ENCODE measurements at places on chromosomes 4 and X.

GRCh38 chrX:19579485-19579884 lies 64.2 kb upstream of the MAP3K15 start:
- peak; percentile 1 for DNase-seq

DNA sequence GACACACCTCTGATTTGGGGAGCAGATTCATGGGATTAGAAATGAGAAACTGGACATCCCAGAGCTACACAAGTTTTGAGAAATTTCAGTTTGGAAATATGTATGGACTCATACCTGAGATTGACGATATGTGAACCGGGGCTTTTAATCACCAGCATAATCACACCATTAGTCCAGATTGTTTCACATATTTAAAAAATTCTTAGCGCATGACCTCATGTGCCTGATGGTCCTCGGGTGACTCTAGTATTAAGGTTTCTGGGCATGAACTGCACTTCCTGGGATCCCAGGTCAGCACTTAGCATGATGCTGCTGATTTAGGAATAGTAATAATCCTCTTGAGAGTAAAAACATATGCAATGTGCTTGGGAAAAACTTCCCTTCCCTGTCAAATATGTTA lies 91.9 kb upstream of the BCOR start:
- DNase-seq, result no peak

GRCh38 chrX:39017077-39017476 lies 215.8 kb downstream of the MID1IP1 start:
- DNase-seq, result no peak

DNA sequence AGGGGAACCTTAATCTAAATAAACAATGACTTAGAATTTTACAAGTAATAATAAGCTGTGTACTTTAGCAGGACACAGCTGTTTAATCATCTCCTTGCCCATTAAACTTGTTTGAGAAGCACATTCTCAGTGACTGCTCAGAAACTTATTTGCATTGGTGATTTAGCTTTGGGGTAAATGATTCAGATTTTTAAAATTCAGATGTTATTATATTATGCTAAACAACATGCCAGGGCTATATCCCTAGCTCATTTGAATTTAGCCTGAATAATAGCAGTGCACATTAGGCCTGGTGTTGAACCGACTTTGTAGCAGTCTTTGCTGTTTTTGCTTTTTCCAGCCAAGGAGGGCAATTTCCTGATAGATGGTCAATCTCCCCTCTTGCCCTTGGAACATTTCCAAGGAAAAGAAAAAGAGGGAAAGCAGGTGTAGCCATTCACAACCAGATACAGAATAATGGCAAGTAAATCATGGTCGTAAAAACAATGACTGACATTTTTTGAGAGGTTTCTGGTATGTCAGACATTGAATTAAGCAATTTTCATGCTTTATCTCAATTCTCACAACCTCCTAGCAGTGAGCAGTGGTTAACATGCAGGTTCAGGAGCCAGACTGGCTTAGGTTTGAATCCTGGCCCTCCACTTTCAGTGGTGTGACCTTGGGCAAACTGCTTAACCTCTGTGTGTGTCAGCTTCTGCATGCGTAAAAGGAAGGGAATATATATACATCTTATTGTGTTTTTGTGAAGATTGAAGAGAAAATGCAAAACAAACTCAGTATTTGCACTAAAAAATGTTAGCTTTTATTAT lies 16.8 kb downstream of the ARHGEF38 start:
- no peak for DNase-seq

DNA sequence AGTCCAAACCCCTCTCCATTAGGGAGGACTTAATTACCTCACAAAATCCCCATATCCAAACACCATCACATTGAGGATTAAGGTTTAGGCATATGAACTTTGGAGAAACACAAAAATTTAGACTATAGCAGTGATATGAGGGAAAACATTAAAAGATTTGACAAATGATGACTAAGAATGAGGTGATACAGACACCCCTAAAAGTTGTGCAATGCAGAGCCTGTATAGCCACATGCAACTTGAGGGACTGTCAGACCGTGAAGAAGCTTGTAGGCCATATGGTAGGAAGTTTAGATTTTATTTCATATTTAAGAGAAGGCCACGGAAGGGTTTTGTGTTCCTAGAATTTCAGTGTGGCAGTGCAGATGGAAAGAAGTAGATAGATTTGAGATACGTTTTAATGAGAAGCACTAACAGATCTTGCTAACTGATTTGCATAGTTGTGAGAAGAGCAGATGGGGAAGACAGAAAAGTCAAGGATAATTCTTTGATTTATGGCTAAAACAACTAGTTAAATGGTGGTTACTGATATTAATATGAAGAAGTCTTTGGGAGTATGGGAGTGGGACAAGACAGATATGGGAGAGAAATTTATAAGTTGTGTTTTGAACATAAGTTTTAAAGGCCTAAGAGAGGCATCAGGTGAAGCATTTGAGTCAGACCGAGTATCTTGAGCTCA lies 5.5 kb upstream of the FIP1L1 start:
- DNase-seq, result no peak

DNA sequence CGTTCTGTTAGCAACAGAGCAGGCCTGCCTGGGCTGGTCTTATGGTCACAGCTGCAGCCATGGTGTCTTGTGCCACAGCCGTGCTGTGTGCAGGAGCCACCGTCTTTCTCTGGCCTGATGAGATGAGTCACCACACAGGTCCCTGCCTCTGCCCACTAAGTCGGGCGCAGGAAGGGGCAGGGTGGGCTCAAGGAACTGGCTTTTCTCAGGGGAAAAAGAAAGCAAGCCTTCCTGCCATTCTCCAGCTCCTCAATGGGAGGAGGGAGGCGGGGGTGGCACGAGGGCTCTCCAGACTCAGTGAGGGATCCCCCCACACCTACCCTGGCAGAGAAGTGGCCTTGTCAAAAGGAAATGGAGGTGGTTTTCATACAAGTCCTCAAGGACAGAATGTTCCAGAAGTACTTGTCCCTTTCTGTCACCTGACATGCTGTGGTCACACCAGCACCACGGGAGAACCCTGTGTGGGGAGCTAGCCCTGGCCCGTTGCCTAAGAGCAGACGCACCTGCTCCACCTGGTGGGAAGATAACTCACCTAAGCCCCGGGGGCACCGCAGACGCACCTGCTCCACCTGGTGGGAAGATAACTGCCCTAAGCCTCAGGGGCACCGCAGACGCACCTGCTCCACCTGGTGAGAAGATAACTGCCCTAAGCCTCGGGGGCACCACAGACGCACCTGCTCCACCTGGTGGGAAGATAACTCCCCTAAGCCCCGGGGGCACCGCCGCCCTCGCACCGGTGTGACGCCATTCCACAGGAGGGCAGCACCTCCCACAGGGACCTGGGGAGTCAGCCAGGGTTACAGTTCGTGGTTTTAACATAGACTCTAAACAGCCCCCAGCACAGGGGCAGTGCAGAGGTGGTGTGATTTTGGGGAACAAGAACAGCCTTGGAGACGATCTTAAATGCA lies 18.5 kb downstream of the UVSSA start:
- DNase-seq, result no peak

- DNase-seq, result no peak
Measured at GRCh38 chr4:182695009-182695408, 222.2 kb downstream of the DCTD start.

GRCh38 chrX:9566150-9566621 lies 101.3 kb downstream of the TBL1X start:
- DNase-seq, result peak; percentile 2

GRCh38 chr4:37908488-37909331 lies 17.8 kb downstream of the TBC1D1 start:
- no peak for DNase-seq

DNA sequence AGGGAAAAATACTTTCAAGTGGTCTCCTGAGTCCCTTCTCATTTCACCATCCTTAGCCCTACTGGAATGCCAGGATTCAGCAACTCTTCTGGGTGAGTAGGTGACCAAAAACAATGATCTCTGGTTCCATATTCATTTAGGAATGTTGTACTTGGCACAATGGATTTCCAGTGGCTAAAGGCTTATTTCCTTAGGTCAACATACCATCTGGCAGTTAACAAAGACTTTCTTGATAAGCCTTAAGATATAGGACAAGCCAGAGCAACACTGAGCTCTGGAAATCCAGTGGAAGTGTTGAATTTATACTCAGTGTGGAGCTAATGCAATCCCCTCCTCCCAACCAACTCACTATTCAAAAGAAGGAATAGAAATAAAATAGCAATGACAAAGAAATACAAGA lies 139.4 kb upstream of the EMCN start:
- no peak for DNase-seq

DNA sequence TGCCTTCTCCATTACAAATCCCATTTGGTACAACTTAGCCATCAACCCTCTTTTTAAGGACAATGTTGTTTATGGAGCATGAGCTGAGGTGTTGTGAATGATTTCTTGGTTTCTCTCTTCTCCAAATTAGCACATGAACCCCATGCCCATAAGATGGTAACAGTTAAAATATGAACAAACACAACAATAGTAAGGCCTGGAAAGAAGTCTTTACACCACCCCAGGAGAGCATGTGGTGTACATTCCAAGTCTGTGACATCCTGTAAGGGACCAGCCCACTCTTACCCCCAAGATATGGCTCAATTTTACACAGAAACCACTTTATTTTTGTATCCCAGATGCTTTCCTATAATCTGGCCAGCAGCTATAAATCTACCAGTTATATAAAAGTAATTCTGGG lies 226.1 kb downstream of the COX18 start:
- no peak for DNase-seq

DNA sequence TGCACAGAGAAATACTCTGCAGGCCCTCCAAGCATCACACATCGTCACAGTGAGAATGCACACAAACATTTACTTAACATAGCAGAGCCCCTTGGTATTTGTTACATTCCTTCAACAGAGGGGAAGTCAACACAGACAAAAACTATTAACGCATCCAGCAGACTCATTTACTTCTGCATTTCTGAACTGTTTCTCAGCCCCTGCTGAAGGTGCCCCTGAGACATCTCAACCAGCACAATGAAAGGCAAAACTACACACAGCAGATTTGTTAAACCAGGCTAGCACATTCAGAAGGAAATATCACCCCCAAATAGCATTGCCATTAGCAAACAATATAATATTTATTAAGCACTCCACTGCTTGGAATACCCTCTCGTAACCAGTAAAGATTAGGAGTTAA lies 367.0 kb downstream of the RAB28 start:
- DNase-seq, result no peak

- no peak for DNase-seq
Measured at GRCh38 chr4:69147334-69147733, 51.1 kb downstream of the UGT2B7 start.

- no peak for DNase-seq
Measured at GRCh38 chrX:41289095-41289494, 44.9 kb upstream of the DDX3X start.

- DNase-seq, result no peak
Measured at GRCh38 chrX:50756276-50756675, 57.7 kb downstream of the SHROOM4 start.

DNA sequence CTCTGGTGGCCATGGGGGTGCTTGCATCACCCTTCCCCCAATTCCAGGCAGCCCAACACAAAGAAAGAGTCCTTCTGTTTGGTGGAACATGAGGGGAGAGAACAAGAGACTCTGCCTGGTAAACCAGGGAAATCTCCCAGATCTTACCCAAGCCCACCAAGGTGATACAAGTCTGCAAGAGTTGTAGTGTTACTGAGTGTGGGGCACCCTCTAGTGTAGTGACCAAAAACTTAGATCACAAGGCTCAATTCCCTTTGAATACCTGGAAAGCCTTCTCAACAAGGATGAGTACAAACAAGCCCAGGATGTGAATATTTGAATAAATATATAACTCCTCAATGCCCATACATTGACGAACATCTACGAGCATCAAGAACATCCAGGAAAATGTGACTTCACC lies 64.7 kb downstream of the IL13RA2 start:
- no peak for DNase-seq

GRCh38 chrX:81489987-81490386 lies 288.1 kb downstream of the SH3BGRL start:
- peak; percentile 0 for DNase-seq

DNA sequence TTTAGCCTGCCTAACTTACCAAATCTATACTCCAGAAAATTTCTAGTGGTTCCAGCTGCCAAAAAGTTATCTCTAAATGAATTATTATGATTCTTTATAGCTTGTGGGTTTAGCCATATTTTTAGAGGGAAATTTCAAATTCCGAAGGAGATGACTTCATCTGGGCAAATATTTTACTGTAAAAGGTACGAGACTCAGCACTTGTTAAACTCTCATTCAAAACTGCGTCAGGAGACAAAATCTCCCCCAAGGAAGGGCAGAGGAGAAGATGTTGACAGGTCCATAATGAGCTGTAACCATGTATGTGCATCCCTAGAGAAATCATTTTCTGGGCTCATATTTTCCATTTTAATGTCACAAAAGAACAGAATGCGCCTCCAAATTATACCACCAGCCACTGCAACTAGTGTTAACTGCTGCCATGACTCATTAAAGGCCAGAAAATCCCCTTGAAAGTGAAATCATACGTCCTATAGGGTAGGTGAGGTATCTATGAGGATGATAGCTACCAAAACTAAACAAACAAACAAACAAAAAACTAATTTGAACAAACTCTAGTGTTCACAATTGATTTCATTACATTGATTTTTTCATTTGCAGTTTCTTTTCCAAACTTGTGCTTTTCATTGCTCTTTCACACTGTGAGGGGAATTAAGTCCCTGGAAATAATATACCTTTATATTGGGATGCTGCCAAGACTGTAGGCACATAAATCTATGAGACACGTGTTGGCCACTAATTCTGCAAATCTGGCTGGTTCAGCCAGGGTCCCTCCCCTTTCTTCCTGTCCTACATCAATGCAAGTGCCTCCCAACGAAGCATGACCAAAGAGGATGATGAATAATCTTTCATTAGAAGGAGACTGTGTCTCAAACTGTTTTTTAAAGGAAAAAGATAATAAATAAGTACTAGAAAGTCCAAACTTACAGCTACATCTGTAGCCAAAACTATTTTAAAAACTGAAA lies 85.8 kb downstream of the ARHGAP6 start:
- DNase-seq, result no peak

DNA sequence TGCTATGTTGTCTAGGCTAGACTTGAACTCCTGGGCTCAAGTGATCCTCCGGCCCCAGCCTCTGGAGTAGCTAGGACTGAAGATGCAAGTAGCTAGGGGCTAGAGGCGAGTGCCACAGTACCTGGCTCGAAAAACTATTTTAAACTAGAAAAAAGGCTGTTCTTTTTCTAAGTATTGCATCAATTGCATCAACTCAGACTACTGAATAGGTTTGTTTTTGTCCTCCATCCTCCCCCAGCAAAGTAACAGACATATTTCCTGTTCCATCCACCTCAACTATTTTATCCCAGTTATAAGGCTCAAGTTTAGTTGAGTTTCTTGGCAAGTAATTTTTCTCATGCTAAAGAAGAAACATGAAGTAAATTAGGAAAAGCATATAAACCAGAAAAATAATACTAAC lies 4.1 kb downstream of the SH3RF1 start:
- no peak for DNase-seq

GRCh38 chr4:109046471-109047201 lies 255.8 kb downstream of the COL25A1 start:
- DNase-seq, result no peak

Data from SW 1271 (cell line).